ENCODE measurements at places on chromosomes 5 and 9.

DNA sequence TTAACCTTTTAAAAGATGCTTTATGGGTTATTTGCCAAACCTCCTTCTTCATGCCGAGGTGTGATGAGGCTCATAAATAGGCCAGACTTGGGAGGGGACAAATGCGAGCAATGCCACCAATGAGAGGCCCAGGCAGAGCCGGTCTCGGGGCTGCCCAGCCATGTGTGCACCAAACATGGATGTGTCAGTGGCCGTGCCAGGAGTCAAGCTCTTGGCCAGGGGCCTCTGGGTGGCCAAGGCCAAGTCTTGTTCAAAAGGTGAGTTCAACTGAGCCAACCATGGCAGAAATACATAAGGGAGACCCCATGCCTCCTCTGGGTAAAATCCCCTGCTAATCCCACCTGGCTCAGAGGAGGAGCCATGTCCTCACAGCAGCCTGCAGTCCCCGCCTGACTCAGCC lies 10.9 kb upstream of the LCN15 start:
- no peak for DNase-seq

- peak; percentile 56 for DNase-seq
These were observed 84.2 kb downstream of the ZNF608 start for GRCh38 chr5:124662181-124662781.

- DNase-seq, result no peak
These were observed 162.4 kb upstream of the ZNF608 start for GRCh38 chr5:124908581-124909451.

DNA sequence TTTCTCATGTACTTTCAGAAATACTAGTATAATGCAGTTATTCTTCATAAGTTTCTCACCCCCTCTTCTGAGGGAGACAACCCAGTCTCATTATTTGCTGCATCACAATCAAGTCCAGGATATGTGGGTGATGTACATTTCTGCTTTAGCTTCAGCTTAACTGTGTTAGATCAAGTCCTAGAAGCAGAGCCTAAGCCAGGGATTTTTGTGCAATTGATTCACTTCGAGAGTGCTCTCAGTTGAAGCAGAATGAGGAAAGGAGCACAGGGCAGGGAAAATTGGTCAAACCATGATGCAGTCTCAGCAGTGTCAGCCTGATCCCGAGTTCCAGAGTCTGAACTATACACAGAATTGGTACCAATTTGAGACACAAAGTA lies 15.1 kb downstream of the HNRNPK start:
- no peak for DNase-seq

DNA sequence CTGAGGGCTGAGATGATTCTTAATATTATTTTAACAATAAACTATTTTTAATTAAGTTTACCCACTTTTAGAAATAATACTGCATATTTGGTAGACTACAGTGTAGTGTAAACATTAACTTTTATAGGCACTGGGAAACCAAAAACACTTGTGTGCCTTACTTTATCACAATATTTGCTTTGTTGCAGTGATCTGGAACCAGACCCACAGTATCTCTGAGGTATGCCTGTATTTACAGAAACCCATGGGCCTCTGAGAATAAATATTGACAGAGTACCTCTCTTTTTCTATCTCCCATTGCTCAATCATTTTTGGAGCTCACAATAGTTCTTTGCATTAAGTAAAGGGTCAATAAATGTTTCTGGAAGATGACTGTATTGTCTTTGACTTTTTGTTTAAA lies 73.3 kb downstream of the SLCO4C1 start:
- DNase-seq, result no peak

- DNase-seq, result peak; percentile 83
These were observed at the start of gene RAI14 for GRCh38 chr5:34656001-34656699. RAI14 (plus strand) TSS chr5:34656328; CDS start chr5:34686920, 30,592 bp downstream.

DNA sequence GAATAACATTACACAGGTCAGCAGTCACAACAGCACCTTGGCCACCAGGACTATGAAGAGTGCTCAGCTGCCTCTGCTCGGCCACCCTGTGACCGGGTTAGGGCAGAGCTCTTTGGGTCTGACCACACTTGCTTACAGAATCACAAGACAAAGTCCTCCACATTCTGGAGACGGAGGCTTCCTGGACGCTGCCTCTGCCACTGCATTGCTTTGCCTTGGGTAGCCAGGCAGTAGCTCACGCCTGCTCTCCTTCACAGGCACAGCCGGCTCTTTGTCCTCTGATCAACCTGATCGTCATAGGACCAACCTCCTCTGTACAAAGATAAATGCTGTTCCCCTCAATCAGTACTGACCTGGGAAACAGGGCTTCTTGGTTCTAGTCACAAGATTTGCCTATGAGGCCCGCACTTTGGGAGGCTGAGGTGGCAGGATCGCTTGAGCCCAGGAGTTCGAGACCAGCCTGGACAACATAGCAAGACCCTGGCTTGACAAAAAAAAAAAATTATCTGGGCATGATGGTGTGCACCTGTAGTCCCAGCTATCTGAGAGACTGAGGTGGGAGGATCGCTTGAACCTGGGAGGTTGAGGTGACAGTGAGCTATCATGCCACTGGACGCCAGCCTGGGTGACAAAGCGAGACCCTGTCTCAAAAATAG lies 128.4 kb upstream of the IER5L start:
- DNase-seq, result no peak

DNA sequence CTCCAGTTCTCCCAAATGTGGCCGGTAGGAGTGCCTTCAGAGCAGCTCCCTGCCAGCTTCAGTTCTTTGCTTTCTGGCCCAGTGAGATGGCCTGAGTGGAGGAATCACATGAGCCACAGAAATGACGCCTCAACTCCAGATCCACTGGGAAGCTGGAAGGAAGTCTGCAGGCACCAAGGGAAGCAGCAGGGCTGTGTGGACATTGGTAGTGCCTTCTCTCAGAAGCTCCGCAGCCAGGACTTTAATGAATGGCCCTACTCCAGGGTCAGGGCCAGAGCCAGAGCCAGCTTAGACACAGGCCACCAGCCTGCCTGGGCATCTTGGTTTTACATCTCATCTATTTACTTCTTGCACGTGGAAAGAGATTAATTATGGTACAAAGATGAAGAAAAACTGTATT lies 12.0 kb upstream of the PSMB7 start:
- no peak for DNase-seq

- no peak for DNase-seq
These were observed 20.2 kb downstream of the ZBED3 start for GRCh38 chr5:77066823-77067442.
